HT-29 (cell line): ENCODE measurements at places on chromosomes 13 and 19.
A peak's percentile ranks its signal among the peaks of the same experiment; 100 is the strongest.

- DNase-seq = no peak
These were observed 13.7 kb downstream of the EIF3K start for GRCh38 chr19:38632476-38633213.

DNA sequence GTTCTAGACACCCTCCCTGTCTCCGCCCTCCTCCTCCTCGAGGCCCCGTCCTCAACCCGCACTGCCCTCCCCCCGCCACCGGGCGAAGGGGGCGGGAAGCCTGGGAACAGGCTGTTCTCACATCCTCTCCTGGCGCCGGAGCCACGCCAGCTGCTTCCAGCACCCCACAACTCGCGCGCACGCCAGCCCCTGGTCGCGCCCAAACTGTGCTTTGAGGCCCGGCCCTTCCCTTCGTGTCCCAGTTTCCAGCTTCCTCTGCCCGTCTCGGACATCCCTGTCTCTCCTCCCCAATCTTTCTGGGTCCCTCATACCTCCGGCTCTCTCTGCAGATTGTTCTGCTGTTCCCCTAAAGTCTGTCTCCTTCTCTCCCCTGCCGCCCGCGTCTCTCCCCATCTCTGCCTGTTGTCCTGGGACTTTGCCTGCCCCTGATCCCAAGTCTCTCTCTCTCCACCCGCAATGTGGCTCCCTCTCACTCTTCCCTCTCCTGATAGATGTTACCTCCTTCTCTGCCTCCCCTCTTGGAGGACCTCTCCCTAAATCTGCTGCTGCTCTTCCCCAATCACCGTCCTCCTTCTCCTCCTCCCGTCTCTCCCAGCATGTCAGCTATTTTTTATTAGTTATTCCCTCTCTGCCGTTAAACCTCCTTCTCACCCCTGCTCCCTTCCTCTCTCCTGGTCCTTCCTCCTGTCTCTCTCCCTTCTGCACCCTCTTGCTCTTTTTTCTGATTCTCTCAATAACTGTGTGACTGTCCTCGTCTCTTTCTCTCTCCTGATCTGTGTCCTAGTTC lies 14.2 kb downstream of the DPF1 start:
- DNase-seq = no peak

GRCh38 chr13:94090773-94091480 lies 388.6 kb downstream of the DCT start:
- no peak for DNase-seq

DNA sequence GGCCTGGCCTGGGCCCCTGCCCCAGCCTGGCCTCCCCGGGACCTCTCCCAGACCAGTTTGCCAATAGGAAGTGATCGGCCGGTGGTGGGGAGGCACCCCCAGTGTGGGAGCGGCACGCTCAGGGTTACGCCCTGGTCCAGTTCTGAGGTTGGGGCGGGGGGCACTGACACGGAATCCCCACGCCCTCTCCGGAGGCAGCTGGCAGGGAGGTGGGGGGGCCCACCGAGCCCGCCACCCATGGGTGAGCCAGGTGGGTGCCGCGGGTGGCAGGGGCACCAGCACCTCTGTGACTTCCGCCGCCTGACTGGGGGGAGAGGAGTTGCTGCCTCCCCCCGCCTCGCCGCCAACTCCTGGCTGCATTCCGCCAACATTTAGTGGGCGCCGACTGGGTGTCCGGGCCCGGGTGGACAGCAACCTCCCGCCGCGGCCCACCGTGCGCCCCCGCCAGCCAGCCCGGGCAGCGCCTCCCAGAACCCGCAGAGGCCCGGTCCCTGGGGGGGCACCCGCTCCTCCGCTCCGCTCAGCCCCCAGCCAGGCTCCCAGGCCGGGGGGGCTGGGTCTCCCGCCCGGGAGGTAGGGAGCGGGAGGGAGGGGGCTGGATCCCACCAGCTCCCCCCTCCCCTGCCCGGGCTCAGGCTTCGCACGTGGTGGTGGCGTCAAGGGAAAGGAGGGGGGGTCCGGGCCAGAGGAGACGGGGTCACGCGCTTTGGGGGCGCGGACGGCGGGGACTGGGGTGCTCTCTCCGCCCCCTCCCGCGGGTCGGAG lies 2.0 kb downstream of the ZBTB7A start:
- no peak for DNase-seq

DNA sequence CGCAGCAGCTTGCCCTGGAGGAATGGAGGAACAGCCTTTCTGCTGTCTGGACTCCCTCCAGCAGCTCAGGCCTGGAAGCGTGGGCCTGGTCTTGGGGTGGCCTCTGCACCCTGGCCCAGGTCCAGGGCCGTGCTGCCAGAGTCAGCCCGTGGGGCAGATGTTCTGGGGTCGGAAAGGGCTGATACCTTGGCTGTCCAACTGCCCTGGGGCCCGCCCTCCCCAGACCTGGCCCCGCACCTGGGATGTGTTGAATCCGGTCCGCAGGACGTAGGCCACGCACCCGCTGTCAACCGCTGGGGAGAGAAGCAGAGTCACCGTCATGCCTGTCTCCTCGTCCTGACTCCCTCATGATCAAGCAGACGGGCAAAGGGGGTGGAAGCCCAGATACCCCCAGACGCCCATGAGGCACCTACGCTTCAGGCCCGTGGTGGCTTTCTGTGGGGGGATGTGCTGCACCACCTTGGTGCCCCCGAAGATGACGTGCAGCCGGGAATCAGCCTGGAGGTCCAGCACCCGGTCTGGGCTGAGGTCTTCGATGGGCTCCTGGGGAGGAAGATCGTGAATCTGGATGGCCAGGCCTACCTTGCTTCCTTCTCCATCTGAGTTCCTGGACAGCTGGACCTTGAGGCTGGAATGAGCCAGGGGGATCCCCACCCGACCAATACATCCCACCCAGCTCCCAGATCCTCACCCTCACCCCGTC lies 7.7 kb downstream of the ATP13A1 start:
- DNase-seq = no peak

- DNase-seq = no peak
These were observed 96.6 kb upstream of the LSM14A start for GRCh38 chr19:34075661-34076091.

GRCh38 chr13:26323127-26323526 lies 69.2 kb downstream of the CDK8 start:
- DNase-seq = no peak

DNA sequence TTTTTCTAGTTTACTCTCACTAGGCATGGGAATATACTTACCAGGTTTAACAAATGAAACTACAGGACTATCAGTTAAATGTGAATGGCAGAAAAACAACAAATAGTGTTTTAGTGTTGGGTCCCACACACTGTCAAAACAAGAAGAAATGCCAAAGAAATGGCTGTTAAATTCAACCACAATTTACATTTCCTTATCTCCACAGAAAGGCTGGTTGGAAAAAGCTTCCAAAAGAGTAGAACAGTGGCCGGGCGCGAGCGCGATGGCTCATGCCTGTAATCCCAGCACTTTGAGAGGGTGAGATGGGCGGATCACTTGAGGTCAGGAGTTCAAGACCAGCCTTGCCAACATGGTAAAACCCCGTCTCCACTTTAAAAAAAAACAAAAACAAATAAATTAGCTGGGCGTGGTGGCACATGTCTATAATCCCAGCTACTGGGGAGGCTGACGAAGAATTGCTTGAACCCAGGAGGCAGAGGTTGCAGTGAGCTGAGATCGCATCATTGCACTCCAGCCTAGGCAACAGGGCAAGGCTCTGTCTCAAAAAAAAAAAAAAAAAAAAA lies 66.5 kb downstream of the SERP2 start:
- no peak for DNase-seq

DNA sequence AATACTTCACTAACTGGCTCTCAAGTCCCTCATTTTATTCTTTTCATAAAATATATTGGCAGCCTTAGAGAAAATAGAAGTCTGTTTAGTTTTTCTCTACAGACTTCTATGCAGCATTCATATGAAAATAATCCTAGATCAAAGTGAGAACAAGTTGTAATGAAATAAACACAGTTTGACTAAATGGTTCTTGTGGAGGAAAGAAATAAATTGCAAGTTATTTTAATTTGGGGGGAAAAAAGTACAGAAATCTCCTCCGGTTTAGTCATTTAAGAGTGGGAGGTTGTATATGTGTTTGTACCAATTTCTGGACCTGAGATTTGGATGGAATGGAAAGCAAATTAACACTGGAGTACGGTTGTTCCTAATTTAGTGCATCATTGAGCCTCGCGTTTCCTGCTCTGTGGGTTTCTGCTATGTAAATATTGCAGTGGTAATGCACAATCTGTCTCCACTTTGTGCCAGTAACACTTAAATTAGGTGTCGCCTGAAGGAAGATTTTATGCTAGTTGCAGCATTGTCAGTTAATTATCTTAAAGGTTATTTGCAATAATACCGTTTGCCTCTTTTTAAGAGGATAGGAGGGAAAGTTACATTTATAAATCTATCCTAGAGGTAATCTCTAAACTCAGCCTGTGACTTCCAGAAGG lies 100.2 kb downstream of the ZIC5 start:
- DNase-seq = no peak

DNA sequence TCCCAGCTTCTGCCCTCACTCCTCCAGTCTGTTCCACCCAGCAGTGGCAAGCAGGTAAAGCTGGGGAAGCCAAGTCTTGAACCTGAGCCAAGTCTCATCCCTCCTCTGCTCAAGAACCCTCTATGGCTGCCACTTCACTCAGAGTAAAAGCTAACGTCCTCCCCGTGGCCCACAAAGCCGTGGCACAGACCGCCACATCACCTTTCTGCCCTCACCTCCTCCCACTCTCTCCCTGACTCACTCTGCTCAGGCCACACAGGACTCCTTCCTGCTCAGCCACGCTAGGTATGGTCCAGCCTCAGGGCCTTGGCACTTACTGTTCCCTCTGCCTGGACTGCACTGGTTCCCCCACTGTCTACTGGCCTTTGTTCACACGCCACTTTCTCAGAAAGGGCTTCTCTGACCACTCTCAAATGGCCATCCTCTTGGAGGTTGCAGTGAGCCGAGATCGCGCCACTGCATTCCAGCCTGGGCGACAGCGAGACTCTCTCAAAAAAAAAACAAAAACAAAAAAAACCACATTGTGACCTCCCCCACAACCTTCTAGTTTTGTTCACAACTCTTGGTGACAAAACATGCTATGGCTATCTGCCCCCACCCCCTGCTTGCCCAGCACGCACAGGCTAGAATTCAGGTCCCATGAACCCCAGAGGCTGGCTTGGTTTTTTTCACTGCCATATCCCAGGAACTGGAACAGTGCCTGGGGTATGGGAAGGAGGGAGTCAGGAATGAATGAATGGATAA lies 15.8 kb downstream of the NDUFB7 start:
- no peak for DNase-seq

DNA sequence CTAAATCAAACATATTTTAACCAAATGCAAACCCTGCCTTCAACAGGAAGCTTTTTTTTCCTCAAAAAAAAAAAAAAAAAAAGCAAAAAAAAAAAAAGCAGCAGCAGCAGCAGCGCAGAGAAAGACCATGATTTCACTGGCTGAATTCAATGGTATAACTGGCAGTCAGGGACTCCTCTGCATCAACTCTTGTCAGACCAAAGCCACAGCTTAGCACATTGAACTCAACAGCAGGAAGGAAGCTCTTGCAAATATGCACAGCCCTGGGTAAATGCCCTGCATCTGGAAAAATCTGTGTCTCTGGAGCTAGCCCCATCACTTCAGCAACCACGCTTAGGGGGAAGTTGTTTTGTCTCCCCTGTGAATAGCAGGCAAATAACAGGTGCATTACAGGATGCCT lies 17.6 kb upstream of the DHRS12 start:
- no peak for DNase-seq

DNA sequence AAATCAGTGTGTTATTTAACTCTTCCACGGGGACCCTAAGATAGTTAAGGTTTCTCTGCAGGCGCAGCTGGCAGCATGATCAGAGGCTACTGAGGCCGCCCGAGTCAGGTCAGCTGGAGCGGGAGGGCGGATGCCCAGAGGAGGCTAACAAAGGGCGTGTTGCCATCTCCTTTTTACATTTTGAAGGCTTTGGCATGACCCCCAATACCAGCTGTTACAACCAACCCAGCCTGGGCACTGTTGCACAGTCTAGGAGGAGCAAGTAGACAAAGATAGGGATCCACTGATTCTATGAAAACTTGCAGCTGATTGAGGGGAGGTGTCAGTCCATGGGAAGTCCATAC lies 15.7 kb downstream of the COL4A2 start:
- no peak for DNase-seq

DNA sequence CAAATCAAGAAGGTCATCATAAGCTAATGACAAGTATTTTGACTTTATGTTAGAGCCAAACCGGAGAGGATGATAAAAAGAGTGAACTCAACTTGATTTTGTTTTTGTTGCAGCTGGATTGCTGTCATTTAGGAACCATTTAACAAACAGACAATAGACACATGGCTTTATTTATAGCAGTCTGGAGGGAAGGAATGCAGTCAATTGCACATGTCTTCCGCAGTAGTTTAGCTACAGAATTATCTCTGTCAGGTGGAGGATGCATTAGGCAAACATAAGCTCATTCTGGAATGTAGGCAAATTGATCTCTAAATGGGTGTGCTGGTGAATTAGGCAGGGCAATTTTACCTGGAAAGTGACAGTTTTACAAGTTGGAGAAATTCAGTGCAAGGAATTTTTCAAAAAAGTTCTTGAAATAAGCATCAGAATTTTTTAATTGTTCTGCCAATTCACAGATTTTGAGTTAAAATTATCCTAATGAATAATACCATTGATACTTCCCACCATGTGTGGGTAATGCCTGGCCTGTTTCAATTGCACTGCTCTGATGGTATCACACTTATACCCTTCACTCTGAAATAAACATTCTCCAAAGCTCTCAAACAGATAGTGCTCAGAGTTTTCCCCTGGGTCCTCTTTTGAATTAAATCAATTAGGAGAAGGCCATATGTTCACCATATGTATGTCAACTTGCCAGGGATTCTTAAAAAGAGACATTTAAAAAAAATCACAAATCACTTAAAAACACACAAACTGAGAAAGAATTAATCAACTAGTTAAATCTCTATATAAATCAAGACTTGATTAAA lies 318.3 kb downstream of the NDFIP2 start:
- no peak for DNase-seq

- peak; percentile 26 for DNase-seq
These were observed 33.7 kb upstream of the ZNF724 start for GRCh38 chr19:23283925-23284324.

- no peak for DNase-seq
These were observed 8.6 kb downstream of the CRB3 start for GRCh38 chr19:6472713-6473112.

GRCh38 chr13:45792827-45793303 lies 58.7 kb downstream of the SIAH3 start:
- DNase-seq = no peak

- DNase-seq = peak; percentile 34
These were observed 320.1 kb upstream of the SLC10A2 start for GRCh38 chr13:103386341-103386740.

- peak; percentile 71 for DNase-seq
These were observed 166.9 kb downstream of the SLC7A1 start for GRCh38 chr13:29428310-29429181.

GRCh38 chr13:25215253-25215575 lies 43.1 kb upstream of the AMER2 start:
- no peak for DNase-seq

- DNase-seq = no peak
These were observed 28.2 kb downstream of the RASL11A start for GRCh38 chr13:27298849-27299248.

GRCh38 chr19:51701468-51702100 lies 8.5 kb downstream of the SPACA6 start:
- no peak for DNase-seq

DNA sequence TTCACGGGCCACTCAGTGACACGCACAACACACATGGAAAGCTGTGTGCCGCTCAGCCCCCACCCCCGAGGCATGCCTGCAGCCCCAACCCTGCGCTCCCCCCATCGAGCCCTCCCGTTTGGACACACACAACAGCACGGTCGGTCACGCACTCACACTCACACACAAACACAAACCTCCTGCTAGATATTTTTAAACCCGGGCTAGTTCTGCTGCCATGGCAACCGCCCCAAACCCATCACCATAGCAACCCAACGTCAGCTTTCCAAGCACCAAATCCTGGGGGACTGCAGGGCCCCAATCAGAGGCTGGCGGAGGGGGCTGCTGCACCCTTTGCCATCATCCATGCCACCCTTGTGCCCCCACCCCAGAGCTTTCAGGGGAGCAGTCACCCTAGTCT lies 2.5 kb upstream of the NOVA2 start:
- DNase-seq = no peak
